ENCODE measurements at places on chromosomes 7 and 10.

- H3K36me3 ChIP-seq = no peaks in the 10 kb centered on the region
- no peaks in the 10 kb centered on the region for H3K27me3 ChIP-seq
- H3K4me1 ChIP-seq = no peaks in the 10 kb centered on the region
- no peak overlapping the region for H3K27ac ChIP-seq
Measured at GRCh38 chr7:116122972-116123595, 87.3 kb upstream of the TES start.

DNA sequence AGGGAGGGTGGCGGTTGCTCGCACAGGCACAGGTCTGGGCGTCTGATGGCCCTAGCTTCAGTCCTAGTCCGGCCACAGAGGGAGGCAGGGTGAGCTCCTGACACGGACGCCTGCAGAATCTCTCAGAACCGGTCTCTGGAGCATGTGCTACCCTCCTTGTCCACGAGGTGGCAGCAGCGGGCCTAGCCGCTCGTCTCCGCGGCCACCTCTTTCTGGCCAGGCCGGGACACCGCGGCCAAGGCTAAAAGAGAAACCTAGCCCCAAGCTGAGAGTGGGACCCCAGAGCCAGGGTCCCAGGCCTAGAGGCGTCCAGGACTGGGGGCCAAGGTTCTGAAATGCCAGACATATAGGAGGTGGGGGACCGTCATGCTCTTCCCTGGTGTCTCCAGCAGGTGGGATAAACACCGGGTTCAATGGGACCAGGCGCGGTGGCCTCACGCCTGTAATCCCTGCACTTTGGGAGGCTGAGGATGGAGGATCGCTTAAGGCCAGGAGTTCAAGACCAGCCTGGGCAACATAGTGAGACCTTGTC lies 3.2 kb upstream of the LAT2 start:
- DNase-seq = peak; percentile 84
- H3K4me1 ChIP-seq = peaks cover 34% of the 10 kb centered on the region
- no peaks in the 10 kb centered on the region for H3K27me3 ChIP-seq
- H3K36me3 ChIP-seq = no peaks in the 10 kb centered on the region
- no peak overlapping the region for H3K27ac ChIP-seq

GRCh38 chr10:86725980-86726676 lies 30.3 kb upstream of the BMPR1A start:
- no peak overlapping the region for H3K27ac ChIP-seq
- H3K27me3 ChIP-seq = no peaks in the 10 kb centered on the region
- no peak overlapping the region for H3K4me3 ChIP-seq
- peaks cover 9% of the 10 kb centered on the region for H3K4me1 ChIP-seq
- H3K36me3 ChIP-seq = no peaks in the 10 kb centered on the region
- DNase-seq = no peak

GRCh38 chr10:48685731-48686130 lies 1.1 kb downstream of the WDFY4 start:
- H3K36me3 ChIP-seq = no peaks in the 10 kb centered on the region
- H3K27ac ChIP-seq = no peak overlapping the region
- no peak overlapping the region for H3K4me3 ChIP-seq
- no peaks in the 10 kb centered on the region for H3K4me1 ChIP-seq
- peaks cover 2% of the 10 kb centered on the region for H3K27me3 ChIP-seq

DNA sequence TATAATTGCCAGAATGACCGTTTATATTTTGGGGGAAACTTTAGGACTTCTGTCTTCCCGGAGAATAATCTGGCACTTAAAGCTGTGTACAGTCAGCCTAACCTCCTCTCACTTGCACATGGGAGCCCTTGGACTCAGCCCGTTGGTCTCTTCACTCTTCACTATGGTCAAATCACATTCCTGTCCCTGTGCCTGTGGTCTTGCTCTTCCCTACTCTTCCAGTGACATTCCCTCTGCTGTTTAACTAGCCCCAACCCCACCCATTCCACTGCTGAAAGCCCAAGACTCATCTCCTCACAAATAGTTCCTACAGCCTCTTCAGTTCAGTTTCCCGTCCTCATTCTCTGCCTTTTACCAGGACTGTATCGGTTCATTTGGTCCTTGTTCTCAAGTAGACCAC lies 135.0 kb downstream of the DYNC1I1 start:
- H3K27me3 ChIP-seq = no peaks in the 10 kb centered on the region
- no peak overlapping the region for H3K4me3 ChIP-seq
- H3K4me1 ChIP-seq = no peaks in the 10 kb centered on the region
- no peaks in the 10 kb centered on the region for H3K36me3 ChIP-seq
- DNase-seq = no peak

Measured in CD4-positive, alpha-beta T cell (primary cell).